ENCODE measurements at places on chromosomes 3 and 15.

GRCh38 chr15:90883976-90884718, at the start of gene FES:
Gene FES (plus strand): TSS chr15:90884504. CDS start chr15:90885046, 542 bp downstream.
- DNase-seq = peak; percentile 34

- no peak for DNase-seq
These were observed 733.0 kb downstream of the TUSC7 start for GRCh38 chr3:117442566-117442965.

DNA sequence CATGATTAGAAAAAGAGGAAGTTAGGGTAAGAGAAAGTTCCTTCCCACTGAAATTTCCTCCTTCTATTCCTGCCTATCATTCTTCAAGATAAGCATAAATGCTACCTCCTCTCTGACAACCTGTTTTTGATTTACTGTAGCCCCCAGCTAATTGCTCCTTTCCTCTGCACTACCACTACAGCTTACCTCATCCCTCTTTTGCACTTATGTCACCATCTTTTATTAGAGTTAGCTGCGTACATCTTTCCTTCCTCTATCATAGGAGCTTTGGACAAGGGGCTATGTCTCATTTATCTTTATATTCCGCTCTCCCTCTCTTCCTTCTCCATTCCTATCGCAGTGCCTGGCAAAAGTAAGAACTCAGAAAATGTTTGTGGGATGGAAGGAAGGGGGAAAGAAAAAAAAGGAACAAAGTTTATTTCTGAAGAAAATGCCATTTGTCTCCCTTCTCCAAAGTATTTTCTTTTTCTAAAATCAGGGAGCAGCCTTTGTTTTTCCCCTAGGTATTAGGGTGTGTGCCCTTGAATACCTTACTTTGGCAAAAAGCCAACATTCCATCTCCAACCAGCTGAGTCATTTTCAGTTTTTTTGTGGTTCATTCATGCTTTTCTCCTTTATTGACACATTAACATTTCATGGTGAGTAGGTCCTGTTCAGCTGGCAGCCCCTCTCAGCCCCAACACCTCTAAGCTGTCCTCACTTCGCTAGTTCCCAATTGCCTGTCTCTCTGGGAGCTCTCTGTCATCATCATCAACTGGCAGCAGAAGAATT, 87.6 kb upstream of the SOX2 start:
- no peak for DNase-seq

- DNase-seq = peak; percentile 9
These were observed 95.7 kb upstream of the IGSF10 start for GRCh38 chr3:151556596-151556995.

GRCh38 chr15:78641749-78642275, 802 bp upstream of the CHRNB4 start:
- no peak for DNase-seq

Data from KG1 (cell line).